Activated CD8-positive, alpha-beta memory T cell treated with anti-CD3 and anti-CD28 coated beads, Interleukin-2, amount 10 ng/mL, durations not matched to agents 7 days and 5 days (primary cell): ENCODE measurements at places on chromosomes 2 and 18. TPM values are rescaled to one million over a fixed set of nuclear protein-coding genes. Genes with fewer than 3 reads are reported as not detected.

The CFC1 gene
- total RNA-seq: not detected

The SERPINB12 gene
- not detected for total RNA-seq

The GPR45 gene
- not detected for total RNA-seq

The CYRIA gene
- 0.77 TPM for total RNA-seq

The RAB17 gene
- not detected for total RNA-seq

The AGXT gene
- total RNA-seq: not detected

DNA sequence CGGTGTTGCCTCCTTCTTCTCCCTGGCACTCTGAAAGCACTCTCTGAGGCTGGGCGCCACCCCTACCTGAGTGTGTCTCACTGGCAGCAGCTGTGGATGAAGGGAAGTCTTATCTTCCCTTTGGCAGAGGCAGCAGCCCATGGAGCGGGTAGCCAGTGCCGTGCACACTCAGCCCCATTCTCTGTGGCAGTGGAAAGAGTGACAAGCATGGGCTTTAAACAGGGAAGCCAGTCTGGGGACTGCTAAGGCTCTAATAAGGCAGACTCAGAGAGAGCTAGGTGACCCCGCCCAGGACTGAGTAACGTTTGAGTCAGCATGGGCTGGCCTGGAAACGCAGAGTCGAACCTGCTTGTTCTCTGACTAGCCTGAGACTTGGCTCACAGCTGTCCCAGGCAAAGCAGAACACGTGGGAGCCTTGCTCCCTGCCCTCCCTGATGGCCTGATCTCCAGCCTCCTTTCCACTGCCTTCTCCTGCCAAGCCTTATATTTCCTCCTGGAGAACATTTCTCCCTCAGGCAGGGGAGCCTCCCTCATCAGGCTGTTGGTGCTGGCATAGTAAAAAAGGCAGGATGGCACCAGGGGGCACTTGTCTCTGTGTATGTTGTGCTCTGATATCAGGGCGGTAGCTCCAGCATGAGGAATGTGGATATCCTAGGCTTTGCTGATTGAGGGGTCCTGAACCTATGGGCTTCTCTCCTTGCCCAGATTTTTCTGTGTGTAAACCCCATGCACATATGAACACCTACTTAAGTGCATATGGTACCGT, 93.9 kb upstream of the LGALSL start:
- H3K4me3 ChIP-seq: no peak overlapping the region
- peak; percentile 73 for DNase-seq
- no peaks in the 10 kb centered on the region for H3K36me3 ChIP-seq
- no peak overlapping the region for H3K27ac ChIP-seq
- peaks cover 10% of the 10 kb centered on the region for H3K4me1 ChIP-seq

- no peaks in the 10 kb centered on the region for H3K27me3 ChIP-seq
- no peaks in the 10 kb centered on the region for H3K36me3 ChIP-seq
- no peak overlapping the region for H3K4me3 ChIP-seq
- no peak overlapping the region for H3K27ac ChIP-seq
- H3K4me1 ChIP-seq: no peaks in the 10 kb centered on the region
- DNase-seq: no peak
Observed at GRCh38 chr18:31506024-31506742, 8.2 kb downstream of the DSG2 start.

- H3K4me3 ChIP-seq: no peak overlapping the region
- no peak for DNase-seq
- H3K4me1 ChIP-seq: no peaks in the 10 kb centered on the region
- no peaks in the 10 kb centered on the region for H3K36me3 ChIP-seq
- no peak overlapping the region for H3K27ac ChIP-seq
Observed at GRCh38 chr2:152284398-152284797, 50.6 kb upstream of the FMNL2 start.

GRCh38 chr2:200471324-200471848, 38.5 kb downstream of the KCTD18 start:
- no peaks in the 10 kb centered on the region for H3K27me3 ChIP-seq
- peaks cover 40% of the 10 kb centered on the region for H3K36me3 ChIP-seq
- H3K4me3 ChIP-seq: no peak overlapping the region
- H3K4me1 ChIP-seq: peaks cover 40% of the 10 kb centered on the region
- peak; percentile 58 for DNase-seq
- peak overlapping the region; percentile 64 for H3K27ac ChIP-seq

DNA sequence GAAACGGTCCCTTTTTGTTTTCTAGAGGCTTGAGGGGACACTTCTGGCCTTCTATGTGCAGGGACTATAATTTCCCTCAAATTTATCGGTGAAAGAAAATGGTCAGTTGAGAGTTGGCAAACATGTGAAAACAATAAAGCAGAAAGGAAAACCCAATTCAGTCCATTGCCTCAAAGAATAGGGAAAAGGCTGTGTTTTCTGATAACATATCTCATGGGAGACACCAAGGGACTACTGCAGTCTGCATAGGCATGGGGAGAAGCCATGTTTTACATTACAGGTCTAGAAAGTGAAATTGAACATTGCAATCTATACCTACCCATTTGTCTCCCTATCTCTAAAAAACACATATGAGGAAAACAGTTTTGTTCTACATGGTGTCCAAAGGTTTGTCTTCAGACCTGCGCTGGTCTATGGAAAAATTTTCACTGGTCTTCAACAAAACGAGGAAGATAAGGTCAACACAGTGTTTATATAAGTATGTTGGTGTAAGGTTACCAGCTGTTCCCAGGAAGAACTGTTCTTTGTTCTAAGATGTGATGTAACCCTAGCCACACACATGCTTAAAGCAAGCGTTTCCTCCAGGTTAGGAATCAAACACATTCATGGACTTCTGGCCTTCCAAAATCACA, 179.7 kb downstream of the MREG start:
- no peak overlapping the region for H3K4me3 ChIP-seq
- DNase-seq: no peak
- H3K4me1 ChIP-seq: peaks cover 8% of the 10 kb centered on the region
- H3K27me3 ChIP-seq: peaks cover 22% of the 10 kb centered on the region
- no peak overlapping the region for H3K27ac ChIP-seq

DNA sequence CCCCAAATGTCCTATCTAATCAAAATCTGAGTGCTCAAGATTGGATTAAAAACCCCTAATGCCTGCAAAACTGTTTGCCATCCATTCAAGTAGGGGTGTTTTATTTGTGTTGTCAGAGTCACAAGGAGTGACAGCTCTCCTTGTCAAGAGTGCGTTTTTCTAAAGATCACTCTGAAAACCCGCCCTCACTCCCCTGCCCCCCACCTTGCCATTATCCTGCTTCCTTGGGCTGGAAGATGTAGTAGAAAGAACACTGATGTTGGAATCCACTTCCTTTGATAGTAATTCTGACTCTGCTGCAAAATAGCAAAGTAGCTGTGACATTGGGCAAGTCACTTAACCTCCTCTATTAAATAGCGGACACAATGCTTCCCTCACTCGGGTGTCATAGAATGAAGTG, 155.6 kb downstream of the TSN start:
- H3K36me3 ChIP-seq: no peaks in the 10 kb centered on the region
- H3K27ac ChIP-seq: no peak overlapping the region
- no peak overlapping the region for H3K4me3 ChIP-seq
- H3K4me1 ChIP-seq: no peaks in the 10 kb centered on the region
- no peak for DNase-seq
- H3K27me3 ChIP-seq: no peaks in the 10 kb centered on the region

DNA sequence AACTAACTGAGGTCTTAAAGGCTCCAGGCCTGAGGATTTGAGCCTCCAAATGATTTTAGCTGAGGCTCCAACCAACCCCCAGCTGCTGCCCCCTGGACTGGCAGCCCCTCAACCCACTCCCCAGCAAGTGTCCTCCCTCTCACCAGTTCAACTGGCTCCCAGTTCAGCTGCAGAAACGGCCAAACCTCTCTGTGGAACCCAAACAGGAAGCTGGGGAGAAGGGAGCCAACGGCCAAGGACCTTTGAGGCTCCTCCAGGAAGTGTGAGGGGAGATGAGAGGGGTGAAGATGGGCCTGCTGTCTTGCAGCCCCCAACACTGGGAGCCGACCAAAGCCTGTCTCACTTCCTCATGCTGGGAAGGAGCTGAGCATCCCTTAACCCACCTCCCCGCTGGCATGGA, 24.9 kb downstream of the ZFP36L2 start:
- H3K27me3 ChIP-seq: no peaks in the 10 kb centered on the region
- DNase-seq: no peak
- H3K4me1 ChIP-seq: peaks cover 24% of the 10 kb centered on the region
- no peak overlapping the region for H3K4me3 ChIP-seq

DNA sequence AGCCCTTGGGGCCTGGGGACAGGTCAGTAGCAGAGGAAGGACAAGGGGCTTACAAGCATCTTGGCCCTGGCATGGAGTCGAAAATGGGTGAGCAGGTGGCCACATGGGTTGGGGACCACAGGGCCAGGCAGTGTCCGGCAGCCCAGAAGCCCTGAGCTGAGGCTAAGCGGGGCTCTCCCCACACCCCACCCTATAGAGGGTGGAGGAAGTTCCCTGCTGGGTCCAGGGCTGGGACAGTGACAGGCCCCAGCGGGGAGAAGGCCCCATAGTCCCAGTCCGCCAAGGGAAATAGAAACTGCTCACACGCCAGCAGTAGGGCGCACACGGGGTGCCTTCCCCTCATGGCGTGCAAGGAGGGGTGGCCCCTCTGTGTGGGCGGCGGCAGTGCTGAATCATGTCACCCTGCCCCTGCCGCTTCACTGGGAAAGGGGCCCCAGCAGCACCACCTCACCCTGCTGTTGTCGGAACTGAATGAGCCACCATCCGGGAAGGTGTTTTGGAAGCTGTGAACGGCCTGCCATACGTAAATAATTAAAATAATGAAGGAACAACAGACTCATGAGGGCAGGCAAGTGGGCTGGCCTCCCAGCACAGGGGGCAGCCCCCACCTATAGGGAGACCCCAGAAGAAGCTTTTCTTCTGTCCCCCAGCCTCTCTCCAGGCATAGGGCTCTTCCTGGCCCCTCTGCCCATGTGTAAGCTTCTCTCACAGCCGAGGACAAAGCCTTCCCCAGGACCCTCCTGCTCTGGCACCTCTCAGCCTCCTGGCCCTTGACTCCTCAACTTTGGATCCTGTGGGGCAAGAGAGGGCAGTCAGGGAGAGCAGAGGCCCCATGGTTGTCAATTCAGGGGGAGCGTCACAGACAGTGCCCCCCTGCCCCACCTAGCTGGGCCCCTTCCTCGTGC, 12.7 kb upstream of the DUSP2 start:
- no peaks in the 10 kb centered on the region for H3K27me3 ChIP-seq
- peaks cover 7% of the 10 kb centered on the region for H3K36me3 ChIP-seq
- peaks cover 70% of the 10 kb centered on the region for H3K4me1 ChIP-seq
- H3K4me3 ChIP-seq: peak overlapping the region; percentile 43
- DNase-seq: peak; percentile 90

GRCh38 chr18:9135081-9135911, 1.3 kb upstream of the ANKRD12 start:
- peaks cover 58% of the 10 kb centered on the region for H3K36me3 ChIP-seq
- H3K4me1 ChIP-seq: peaks cover 40% of the 10 kb centered on the region
- H3K27ac ChIP-seq: peak overlapping the region; percentile 98
- no peaks in the 10 kb centered on the region for H3K27me3 ChIP-seq

DNA sequence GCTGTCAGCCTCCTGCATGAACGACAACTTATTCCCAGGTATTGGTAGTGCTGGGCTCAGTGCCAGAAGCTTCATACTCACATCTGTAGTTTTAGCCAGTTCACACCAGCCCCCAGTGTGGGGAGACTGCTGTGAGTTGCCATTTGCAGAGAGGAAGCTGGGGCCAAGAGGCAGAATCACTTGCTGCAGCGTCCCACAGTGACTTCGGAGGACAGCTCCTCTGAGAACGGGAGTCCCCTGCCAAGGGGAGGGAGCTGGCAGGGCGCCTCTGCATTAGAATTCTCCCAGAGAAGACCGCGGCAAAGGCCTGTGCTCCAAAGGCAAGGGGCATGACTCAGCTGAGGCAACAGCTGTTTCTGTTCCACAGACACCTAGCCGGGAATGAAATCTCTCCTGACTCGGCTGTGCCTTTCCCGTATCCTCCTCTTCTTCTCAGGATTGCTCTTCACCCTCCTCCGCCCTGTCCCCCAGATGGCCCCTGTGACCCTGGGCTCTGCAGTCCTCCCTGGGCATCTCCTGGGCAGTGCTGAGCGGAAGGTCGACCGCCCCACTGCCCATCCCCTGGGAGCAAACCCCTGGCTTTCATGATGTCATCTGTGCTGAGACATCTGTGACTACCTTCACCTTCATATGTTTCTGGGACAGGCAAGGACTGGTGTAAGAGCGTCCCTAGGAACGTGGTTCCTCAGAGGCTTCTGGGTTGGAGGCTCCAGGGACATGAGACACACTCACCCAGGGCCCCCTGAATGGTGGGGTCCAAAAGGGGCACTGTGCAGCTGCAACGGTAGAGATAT, 18.0 kb downstream of the MAL start:
- H3K27me3 ChIP-seq: no peaks in the 10 kb centered on the region
- no peak overlapping the region for H3K4me3 ChIP-seq
- H3K27ac ChIP-seq: no peak overlapping the region
- peaks cover 49% of the 10 kb centered on the region for H3K4me1 ChIP-seq

- H3K4me1 ChIP-seq: no peaks in the 10 kb centered on the region
- DNase-seq: no peak
- H3K4me3 ChIP-seq: no peak overlapping the region
- H3K36me3 ChIP-seq: no peaks in the 10 kb centered on the region
Observed at GRCh38 chr2:49044350-49045079, 109.8 kb downstream of the FSHR start.

GRCh38 chr2:167406558-167406957, 518.3 kb downstream of the XIRP2 start:
- no peak for DNase-seq
- no peak overlapping the region for H3K4me3 ChIP-seq
- no peaks in the 10 kb centered on the region for H3K36me3 ChIP-seq
- H3K27ac ChIP-seq: no peak overlapping the region
- no peaks in the 10 kb centered on the region for H3K27me3 ChIP-seq

DNA sequence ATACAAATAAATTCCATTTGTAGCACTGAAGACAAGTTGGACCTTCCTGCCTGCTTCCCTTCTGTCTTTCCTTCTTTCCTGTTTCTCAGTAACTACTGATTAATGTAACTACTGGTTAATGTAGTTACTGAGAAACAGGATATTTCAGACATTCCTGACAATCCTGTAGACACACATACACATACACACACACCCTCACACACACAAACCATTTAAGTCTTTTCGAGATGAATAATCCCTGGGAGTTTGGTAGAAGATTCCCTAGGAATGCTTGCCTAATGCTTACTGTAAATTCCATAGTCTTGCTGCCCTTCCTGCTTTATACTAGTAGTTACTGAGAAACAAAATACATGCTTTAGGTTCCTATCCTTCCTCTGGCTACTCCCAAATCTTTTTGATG, 83.9 kb downstream of the PIK3C3 start:
- no peaks in the 10 kb centered on the region for H3K27me3 ChIP-seq
- no peak for DNase-seq
- no peak overlapping the region for H3K4me3 ChIP-seq
- peak overlapping the region; percentile 14 for H3K27ac ChIP-seq

DNA sequence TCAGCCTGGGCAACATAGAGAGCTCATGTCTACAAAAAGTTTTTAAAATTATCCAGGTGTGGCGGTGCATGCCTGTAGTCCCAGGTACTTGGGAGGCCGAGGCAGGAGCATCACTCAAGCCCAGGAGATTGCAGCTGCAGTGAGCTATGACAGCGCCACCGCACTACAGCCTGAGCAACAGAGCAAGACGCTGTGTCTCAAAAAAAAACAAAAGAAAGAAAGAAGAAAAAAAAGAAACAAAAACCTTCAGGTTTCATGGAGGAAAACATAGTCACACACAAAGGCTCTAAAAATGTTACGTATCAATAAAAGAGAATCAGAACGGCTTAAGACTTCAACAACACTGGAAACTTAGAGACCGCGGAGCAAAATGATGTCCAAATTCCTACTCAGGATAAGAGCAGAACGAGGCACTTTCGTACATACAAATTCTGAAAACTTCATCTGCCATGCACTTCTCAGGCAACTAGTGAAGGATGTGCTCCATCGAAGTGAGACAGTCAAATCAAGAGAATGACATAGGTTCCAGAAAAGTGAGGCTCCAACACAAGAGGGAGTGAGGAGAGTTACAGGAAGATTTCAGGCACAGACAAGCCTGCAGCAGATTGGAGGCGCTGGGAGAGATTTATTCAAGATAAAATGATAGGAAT, 4.4 kb downstream of the HDLBP start:
- H3K36me3 ChIP-seq: peaks cover 5% of the 10 kb centered on the region
- no peaks in the 10 kb centered on the region for H3K27me3 ChIP-seq
- no peak for DNase-seq
- H3K4me1 ChIP-seq: peaks cover 71% of the 10 kb centered on the region
- peak overlapping the region; percentile 29 for H3K27ac ChIP-seq
